SK-N-MC (cell line): ENCODE measurements at places on chromosomes 5 and 9.

DNA sequence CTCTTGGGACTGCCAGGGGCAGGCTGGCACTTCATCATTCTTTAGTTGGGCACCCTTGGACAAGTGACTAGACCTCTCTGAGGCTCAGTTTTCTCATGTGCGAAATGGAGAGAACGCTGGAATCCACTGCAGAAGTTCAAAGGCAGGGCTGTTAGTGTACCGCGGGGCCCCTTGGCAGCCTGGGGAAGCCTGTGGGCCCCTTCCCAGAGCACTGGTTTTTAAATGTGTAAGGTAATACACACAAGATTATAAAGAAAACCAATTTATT lies 209.5 kb upstream of the MVB12B start:
- DNase-seq = no peak

- no peak for DNase-seq
Observed at GRCh38 chr9:120919843-120920805, 6.5 kb downstream of the TRAF1 start.

GRCh38 chr9:129140397-129141065 lies 29.3 kb downstream of the PTPA start:
- DNase-seq = no peak

DNA sequence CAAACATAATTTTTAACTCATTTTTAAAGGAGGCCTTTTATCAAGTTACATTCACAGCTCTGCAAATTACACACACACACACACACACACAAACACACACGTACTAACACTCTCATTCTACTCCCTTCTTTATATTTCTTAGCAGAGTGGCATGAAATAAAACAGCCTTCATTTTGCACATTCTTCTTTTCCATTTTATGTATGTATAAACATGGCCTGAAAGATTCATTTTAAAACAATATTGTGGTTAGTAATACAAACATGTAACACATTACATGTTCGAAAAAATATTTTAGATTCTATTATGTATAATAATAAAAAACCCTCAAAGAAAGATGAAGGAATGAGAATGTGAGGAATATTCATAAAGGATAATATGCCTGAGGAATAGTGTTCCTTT lies 86.0 kb upstream of the ITGA2 start:
- DNase-seq = no peak

DNA sequence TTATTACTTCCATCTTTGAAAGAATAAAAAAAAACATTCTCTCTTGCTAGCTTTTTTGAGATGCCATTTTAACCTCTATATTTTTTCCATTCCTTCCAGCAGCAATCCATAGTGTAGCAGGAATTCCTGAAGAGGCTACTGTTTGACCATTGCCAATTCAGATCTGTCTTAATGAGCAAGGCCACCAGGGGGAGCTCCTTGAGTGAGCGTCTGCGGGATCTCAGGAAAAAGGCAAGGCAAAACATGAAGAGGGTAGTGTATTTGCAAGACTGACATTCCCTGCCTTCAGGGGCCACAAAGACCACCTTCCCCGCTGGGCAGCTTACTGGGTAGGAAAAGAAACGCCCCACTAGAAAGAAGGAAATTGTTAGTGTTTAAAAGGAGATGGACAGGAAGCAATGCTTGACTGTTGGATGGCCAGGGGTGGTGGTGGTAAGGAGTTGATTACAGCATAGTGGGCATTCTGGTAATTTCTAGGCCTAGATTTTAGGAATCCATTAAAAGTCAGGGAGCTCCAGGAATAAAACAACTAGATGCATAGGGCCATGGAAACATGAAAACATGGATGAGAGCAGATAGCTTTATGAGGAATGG lies 206.6 kb upstream of the HAPLN1 start:
- DNase-seq = peak; percentile 37
